ENCODE measurements at places on chromosomes 13 and 19. TPM values are rescaled to one million over a fixed set of nuclear protein-coding genes. Genes with fewer than 3 reads are reported as not detected.

Gene ZNF837
- 1.5 TPM for total RNA-seq

Gene MAP4K1
- total RNA-seq = 0.85 TPM

Gene PLPP2
- 81.0 TPM for total RNA-seq

Gene KIR2DL1
- not detected for total RNA-seq

Gene PLIN5
- 0.10 TPM for total RNA-seq

Gene LRG1
- total RNA-seq = not detected

Gene FFAR3
- 0.21 TPM for total RNA-seq
